ENCODE measurements at places on chromosomes 3 and 15. TPM values are rescaled to one million over a fixed set of nuclear protein-coding genes. Genes with fewer than 3 reads are reported as not detected.

- no peak for DNase-seq
Observed at GRCh38 chr15:31300981-31301672, 25.5 kb upstream of the KLF13 start.

DNA sequence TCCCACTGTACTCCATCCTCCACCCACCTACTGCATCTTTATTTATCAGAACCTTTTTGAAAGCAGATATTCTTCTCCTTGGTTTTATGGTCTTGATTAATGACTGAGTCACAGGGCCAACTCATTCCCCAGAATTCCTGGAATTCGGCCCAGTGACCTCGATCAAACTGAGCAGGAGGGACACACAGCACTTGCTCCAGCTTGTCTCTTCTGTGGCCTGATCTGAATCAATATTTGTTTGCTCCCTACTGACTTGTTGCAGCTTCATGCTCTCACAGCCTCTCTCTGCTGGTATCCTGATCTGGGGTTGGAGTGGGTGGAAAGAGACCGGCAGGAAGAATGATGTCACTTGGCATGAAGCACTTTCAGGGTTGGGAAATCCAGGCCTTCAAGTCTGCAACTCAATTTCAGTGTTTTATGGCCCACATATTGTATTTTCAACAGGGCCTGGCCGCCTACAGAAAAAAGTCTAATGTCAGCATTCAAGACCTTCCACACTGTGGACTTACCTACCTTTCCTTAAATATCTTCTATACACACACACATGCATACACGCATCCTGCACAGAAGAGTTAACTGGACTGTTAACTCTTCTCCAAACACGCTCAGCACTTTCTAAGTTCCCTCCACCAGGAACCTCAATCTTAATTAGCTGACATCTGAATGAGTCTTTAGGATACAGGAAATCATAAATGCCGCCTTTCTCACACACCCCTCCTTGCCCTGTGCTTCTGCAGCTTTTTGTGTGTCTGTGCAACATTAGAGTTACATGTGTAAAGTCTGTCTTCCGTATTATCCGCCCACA, 4.6 kb downstream of the ANXA2 start:
- no peak for DNase-seq

- DNase-seq = no peak
Observed at GRCh38 chr3:53142986-53143385, 12.8 kb upstream of the RFT1 start.

DNA sequence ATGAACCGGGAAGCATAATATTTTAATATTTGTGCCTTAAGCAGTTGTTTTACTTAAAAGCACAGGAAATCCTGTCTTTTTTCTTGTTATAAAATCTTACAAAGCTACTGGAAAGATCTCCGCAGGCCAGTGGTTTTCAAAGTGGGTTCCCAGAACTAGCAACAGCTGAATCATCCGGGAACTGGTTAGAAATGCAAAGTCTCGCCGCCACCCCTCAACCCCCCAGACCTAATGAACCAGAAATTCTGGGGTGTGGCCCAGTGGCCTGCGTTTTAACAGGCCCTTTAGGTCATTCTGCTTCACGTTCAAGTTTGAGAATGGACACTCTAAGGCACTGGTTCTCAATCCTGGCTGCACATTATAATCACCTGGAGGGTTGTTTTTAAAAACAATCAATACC, 74.7 kb downstream of the PDZRN3 start:
- no peak for DNase-seq

DNA sequence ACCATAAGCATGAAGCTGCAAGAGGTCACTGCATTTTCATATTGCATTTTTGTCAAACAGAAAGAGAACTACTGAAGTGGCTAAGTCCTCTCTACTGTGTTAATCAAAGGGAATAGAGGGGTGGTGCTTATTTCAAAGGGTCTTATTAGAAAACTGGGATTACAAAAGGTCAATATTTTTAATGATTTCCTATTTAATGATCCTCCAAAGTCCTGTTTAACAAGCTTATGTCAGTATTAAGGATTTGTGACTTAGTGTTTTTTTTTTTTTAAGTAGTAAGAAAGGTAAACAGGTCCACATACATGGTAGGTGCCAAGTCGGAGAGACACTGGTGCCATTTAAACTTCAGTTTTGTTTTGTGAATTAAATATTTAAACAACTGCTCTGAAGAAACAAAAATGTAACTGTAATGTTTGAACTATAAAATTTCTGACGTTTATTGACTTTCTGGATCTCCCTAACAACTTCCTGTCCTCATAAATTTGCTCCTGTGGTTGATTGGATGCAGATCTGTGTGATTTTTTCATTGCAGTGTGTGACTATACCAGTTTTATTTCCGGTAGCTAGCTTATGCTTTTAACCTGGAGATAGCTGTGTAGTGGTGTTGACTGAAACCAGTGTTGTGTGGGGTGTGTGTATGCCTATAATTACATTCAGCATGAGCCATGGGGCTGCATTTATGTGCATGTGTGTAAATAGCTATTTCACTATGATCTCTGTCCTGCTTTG, 8.6 kb upstream of the CACNA1D start:
- DNase-seq = no peak

DNA sequence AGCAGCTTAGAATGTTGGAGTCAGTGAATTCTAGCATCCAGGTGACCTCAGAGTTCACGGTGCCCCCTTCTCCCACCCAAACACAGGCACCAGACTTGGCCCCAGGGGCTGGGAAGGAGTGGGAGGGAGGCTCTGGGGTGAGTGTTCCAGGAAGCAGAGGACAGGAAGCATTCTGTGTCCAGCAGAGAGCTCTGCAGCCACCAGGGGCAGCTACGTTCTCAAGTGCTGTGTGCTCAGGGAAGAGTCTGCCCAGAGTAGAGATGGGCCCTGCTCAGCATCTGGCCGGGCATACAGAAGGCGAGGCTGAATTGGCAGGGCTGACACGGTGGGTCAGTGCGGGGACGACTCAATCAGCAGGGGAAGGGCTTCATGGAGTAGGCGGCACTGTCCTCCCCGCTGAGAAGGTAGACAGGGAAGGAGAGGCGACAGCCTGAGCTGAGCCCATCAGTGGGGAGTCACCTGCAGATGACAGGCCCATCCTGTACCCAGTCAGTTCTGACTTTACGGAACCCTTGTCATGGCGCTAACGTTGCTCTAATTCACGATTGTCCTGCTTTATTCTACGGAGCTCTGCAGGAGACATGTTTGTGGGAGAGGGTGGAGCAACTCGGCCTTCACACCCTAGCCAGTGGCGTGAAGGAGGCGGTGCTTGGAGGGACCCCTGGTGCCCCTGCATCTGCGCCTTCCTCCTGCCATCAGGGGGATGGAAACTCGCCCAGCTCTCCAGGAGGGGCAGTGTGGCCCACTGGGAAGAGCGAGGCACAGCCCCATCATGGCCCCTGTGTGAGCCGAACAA, 82.2 kb downstream of the C3orf70 start:
- no peak for DNase-seq

- DNase-seq = no peak
Observed at GRCh38 chr3:59775106-59775505, 725.3 kb upstream of the CFAP20DC start.

GRCh38 chr3:194265996-194266964, 84.8 kb downstream of the CPN2 start:
- peak; percentile 16 for DNase-seq

DNA sequence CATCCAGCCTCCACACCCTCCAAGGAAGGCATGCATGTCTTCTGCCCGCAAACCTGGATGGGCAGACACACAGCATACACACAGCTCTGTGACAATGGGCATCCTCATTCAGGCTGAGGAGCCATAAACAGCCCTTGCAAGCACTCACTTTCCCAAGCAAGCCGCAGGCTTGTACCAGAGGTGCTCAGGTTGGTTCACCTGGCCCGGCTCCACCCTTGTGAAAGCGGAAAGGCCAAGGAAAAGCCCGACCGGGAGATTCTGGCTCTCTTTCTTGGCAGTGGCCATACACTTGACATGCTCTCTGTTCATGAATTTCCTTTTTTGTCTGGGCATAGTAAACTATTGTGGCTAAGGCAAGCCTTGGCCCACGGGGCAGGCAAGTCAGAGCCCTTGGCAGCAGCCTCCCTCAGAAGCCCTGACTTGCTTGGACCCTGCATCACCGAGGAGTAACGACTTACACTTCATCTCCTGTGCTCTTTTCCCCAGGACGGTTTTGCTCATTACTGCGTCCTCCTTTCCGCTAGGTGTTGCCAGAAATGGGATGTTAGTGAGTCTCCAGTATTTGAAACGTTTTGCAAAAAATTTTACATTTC, 74.6 kb upstream of the BNC1 start:
- DNase-seq = no peak

GRCh38 chr3:40073310-40074007, 236.0 kb upstream of the EIF1B start:
- no peak for DNase-seq

DNA sequence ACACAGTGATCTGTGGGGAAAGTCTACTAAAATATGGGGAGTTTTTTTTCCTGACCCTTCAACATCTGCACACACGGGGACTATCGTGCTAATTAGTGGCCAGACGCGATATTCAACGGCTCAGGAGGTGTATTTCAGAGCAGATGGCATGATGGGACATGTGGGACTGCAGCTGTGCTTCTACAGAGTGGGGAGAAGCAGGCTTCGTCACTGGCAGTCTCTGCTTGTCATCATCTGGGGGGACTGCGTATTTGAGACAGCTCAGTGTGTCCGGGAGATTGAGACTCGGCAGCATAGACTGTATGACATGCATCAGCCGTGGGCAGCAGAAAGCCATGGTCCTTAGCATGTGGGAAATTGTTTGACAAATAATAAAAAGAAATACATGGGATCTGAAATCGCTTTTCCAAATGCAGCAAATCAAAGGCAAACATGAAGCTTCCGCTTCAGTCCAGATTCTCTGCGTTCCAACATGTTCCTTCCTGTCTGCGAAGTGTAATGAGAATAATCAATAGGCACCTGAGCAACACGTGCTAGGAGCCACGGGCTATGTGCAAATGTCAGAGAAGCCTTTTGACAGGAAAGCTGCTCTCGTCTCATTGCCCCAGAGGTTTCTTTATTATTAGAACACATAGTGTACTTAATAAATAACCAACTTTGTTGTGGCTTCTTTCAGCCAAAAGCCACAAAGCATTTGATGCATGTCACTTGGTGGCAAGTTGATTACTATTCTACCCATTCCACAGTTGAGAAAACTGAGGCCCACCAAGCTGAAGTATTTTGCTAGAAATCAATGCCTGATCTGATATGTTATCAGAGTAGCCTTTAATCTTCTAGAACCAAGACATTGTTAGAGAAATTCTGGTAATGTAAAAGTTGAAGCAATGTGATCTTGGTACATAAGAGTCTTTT, 276.3 kb downstream of the RYR3 start:
- DNase-seq = no peak

The GNAT1 gene
- not detected for total RNA-seq

The CCK gene
- 360 TPM for total RNA-seq

The OR5K3 gene
- not detected for total RNA-seq

The NEO1 gene
- 123 TPM for total RNA-seq

The TRIM71 gene
- 0.76 TPM for total RNA-seq

The RTP3 gene
- total RNA-seq = not detected

The GRIP2 gene
- 14.8 TPM for total RNA-seq

All from dorsolateral prefrontal cortex (tissue), 122 donors.